ENCODE measurements at places on chromosomes 13 and 19.

GRCh38 chr19:45477713-45478453, 10.1 kb downstream of the FOSB start:
- DNase-seq, result no peak

GRCh38 chr19:57067440-57067839, 52.3 kb upstream of the USP29 start:
- DNase-seq, result no peak

DNA sequence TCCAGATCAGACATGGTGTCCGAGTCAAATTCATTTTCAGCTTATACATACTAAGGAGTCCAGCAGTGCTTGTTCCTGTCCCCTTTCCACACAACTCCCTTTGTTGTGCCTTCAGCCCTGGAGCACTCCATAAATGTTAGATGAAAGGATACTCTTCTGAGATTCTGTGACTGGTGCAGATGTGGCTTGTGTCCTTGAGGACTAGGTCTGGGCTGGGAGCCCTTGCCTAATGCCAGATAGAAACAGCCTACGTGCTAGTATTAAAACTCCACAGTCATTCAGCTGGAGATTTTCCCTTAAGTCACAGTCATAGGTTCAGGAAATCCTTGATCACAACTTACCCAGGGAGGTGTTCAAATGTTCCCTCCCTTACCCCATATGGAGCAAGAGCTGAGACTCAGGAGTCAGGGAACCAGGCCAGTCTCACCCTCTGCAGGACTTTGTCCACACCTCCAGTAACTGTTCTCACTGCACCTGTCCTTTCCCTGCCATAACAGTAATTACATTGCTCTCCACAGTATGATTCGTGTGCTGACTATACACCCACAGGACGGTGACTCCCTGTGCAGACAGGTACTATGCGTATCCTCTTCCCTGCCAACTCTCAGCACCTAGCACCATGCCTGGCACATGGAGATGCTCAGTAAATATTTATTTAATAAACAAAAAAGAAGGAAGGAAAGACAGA, 15.5 kb upstream of the SERPINE3 start:
- no peak for DNase-seq

GRCh38 chr19:38483016-38483630, 49.6 kb downstream of the RYR1 start:
- DNase-seq, result no peak

DNA sequence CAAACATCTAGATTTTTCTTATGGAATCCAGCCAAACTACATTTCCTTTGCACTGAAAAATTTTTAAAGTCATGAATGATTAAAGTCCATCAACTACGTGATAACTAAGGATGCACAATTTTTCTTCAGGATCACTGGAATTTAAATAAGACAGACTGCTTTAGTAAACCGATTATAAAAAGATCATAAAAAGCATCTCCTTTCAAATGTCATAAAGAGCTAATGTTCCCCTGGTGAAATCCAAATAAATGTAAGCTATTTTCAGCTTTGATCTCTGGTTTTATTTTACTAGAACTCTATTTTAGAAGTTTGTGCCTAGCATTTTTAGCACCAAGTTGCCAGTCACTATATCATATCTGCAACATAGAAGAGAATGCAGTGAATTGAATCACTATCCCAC, 460.8 kb downstream of the RFC3 start:
- no peak for DNase-seq

DNA sequence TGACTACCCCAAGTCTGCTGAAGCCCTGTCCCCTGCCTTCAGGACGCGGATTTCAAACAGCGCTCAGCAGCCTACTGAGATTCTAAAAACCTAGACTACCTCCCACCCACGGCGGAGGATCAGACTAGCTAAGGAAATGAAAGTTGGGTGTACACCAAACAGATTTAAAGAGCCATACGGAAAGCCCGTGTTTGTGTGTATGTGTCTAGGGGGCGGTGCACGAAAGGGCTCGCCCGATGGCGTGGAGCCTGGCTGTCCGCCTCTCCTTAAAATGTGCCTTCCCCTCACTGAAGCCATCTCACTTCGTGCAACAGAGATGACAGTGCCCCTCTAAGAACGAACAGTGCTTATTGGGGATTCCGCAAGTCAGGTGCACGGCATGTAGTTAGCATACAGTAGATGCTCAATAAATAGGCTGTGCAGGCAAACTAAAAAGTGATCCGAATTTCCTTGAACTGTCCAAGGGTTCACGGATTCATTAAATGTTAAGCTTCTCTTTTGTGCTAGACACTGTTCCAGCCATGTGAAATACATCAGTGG, 639 bp downstream of the LENG1 start:
- DNase-seq, result peak; percentile 68

DNA sequence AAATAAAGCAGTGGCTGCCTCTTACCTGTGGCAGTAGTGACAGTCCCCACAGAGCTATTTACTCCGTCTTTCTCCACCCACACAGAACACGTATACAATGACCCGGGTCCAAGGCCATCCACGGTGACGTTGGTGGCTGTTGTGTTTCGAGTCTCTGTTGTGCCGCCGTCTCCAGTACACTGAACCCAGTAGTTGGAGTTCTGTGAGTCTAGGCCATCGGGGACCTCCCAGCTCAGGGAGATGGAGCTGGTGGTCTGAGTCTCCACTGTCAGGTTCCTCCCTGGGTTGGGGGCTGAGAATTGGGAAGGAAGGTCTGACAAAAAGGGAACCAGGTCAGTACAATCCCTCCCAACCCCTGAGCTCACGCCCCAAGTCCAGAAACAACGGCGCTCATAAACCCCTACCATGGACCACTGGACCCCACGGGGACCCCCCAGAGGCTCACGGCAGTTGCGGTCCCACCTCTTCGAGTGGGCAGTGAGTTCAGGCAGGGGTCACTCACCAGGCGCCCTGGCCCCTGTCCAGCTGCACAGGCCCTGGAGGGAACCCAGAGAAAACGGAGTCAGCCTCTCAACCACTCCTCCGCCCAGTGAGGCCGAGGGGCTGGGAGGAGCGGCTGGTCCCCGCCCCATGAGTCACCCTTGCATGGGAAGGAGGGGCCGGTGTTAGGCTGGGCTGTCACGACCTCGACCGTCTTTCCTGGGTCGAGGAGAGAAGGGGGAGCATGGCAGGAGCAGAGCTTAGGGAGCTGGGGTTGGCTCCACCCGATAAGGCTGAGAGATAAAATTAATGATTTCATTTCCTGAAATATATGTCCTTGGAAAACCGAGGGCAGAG, 2.4 kb downstream of the PTPRH start:
- DNase-seq, result peak; percentile 99

DNA sequence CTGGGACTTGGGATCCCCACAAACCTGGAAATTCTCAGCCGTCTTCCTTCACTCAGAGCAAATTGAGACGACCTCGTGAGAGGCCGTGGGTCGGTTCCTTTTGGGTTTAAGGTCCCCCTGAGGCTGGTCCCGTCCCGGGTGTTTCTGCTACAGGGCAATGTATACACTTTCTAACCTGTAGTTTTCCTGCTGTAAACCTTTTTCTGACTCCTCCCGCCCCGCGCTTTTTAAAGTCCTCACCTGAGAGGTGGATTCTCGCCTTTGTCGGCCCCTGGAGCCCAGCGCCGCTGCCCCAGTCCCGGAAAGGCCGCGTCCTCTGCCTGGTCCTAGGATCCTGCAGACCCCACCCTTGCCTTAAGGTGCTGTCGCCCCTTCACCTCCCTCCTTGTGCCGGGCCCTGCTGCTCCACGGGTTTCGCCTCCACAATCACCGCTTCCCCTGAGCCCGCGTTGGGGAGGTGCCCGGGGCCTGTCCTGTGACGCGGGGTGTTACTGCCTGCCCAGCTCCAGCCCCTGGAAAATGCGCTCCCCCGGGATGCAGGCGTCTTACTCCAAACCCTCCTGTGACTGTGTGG, 391 bp downstream of the ZNF761 start:
- DNase-seq, result peak; percentile 61

GRCh38 chr19:2715470-2716274, 5.5 kb downstream of the DIRAS1 start:
- DNase-seq, result no peak

- peak; percentile 14 for DNase-seq
Measured at GRCh38 chr13:83274679-83275078, 607.6 kb downstream of the SLITRK1 start.

GRCh38 chr13:27636589-27637288, 15.0 kb downstream of the POLR1D start:
- DNase-seq, result no peak

DNA sequence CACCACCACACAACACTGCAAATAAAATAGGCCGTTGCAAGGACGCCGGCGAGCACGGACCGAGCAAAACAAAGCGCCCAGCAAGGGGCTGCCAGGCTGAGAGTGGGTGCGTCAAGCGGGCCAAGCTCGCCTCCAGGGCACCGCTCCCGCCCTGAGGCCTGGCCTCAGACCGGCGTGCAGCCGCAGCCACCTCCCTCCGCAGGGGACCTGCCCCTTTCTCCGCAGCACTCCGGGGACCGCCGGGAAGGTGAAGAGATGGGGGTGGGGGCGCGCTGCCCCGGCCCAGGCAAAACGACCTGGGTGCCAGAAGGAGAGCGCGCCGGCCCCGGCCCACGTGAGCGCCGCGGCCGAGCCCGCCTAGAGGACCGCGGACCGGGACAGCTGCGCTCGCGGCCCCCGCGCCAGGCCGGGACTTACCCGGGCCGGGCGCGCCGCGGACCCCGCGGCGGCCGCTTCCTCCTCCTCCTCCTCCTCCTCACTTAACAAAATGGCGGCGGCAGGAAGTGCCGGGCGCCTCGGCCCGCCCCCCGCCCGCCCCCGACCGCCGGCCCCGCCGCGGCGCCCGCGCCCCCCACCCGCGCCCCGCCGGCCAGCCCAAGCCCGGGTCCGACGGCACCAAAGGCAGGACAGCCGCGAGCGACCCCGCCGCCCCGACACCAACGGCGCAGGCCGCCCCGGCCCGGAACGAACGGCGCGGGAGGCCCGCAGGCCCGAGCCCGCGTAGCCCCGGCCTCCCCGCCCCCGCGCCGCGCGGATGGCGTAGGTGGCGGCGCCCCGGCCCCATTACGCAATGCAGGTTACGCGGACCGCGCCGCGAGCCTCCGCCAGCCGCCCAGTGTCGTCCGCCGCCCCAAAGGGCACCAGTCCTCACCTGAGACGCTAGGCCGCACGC, 674 bp downstream of the BRD4 start:
- peak; percentile 76 for DNase-seq

DNA sequence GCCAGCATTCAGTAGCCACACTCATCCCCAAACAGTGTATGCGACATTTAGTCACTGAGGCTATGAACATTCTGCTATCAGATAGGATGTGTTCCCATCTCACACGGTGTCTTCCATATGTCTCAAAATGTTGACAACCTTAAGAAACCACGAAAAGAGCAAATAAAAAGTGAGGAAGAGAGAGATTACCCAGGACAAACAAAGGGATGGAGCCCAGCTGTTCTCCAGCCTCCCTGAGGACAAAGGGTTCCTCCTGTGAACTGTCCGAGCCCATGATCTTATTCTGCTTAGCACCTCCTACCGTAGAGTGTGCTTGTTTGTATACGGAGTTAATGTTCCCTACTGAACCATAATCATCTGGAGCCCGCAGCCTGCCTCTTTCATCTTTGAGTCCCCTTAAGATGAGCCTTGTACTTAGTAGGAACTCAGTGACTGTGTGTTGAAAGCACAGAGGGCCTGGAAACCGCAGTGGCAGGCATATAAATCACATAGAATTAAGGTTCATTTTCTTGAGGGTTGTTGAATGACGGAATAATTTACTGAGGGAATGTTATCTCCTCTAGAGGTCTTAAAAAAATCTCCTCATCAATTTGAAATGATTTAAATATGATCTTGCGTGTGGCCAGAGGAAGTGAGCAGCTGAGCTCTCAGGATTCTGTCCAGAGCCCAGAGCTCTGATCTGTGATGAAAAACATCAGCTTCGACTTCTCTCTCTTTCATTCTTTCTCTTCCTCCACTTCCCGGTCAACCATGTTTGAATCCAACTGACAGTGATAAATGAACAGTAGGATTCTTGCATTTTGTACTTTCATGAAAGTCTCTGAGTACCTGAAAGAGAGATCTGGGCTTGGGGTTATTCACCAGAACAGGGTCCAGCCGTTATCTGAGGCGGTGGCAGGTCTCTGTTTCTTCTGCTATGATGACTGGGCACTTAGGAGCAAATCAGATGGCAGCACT, 200.5 kb downstream of the KLF5 start:
- DNase-seq, result no peak

- no peak for DNase-seq
Measured at GRCh38 chr13:85040215-85040614, 759.0 kb downstream of the SLITRK6 start.

DNA sequence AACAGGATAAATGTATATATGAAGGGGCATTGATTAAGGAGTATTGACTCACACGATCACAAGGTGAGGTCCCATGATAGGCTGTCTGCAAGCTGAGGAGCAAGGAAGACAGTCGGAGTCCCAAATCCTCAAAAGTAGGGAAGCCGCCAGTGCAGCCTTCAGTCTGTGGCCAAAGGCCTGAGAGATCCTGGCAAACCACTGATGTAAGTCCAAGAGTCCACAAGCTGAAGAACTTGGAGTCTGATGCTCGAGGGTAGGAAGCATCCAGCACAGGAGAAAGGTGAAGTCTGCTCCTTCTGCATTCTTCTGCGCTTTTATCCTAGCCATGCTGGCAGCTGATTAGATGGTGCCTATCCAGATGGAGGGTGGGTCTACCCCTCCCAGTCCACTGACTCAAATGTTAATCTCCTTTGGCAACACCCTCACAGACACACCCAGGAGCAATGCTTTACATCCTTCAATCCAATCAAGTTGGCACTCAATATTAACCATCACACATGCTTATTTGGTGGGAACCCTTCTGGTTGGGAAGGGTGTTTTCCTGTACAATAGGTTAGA, 55.1 kb downstream of the SLAIN1 start:
- DNase-seq, result no peak

All from foreskin fibroblast (primary cell).